ENCODE measurements at places on chromosomes 11 and 22. TPM values are rescaled to one million over a fixed set of nuclear protein-coding genes. Genes with fewer than 3 reads are reported as not detected.

DNA sequence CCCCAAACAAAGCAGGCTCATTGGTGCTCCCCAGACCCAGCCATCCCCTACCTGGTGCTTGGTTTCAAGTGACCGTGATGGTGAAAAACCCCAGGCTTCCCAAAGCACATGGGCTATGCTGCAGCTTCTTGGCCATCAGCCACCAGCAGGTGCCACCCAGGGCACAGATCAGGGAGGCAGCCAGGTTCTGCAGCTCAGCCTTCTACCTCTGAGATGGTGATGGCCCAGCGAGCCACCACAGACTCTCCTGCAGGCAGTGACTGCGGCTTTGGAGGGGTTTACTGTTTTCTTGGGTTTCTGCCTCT is 70.0 kb upstream of the ALX4 start:
- no peaks in the 10 kb centered on the region for H3K36me3 ChIP-seq
- H3K27me3 ChIP-seq = peaks cover 42% of the 10 kb centered on the region
- no peaks in the 10 kb centered on the region for H3K4me1 ChIP-seq

DNA sequence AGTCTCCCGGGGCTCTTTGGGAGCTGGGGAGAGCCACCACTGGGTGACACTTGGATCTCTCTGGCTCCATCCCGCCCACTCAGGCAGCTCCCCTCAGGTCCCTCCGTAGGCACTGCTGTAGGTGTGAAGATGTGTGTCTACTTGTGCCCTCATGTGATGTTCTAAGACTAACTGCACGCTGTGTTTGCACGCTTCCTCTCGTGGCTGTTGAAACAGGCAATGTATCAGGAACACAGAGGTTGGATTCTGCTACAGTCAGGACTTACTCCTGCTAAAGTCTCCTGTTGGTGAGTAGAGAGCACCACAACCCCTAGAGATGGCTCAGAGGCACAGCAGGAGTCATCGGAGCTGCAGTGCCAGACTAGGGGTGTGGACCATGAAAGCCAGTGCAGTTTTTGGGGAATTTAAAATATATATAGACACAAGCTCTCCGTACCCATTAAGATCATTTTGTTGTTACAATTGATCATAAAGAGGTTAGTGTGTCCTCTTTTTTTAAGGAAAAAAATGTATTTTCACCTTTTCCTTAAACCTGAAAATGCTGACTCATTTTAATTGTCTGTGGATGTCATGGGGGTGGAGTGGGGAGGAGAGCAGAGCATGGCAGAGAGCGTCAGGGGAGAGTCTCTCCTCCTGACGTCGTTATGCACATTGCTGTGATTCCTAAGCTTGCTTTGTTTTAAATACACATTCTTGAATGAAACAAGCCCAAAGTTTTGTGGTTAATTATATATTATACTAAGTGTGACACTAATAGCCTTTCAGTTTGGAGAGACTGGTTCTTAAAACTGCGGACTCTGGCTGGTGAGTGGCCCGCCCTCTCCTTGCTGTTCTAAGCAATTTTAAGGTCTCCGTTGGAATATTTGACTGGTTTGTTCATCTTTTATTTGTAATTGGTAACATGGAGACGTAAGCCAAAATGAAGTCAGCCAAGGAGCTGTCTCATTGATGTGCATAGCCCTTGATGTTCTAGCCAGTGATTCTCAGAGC is 16.2 kb upstream of the CTTN start:
- peak overlapping the region; percentile 28 for H3K4me3 ChIP-seq
- H3K27ac ChIP-seq = peak overlapping the region; percentile 80
- H3K27me3 ChIP-seq = no peaks in the 10 kb centered on the region
- H3K4me1 ChIP-seq = no peaks in the 10 kb centered on the region
- no peak for DNase-seq

The RNF169 gene
- 16.2 TPM for total RNA-seq

The CASP1 gene
- 10.8 TPM for total RNA-seq
